Stimulated activated CD8-positive, alpha-beta memory T cell treated with anti-CD3 and anti-CD28 coated beads, Interleukin-2, amount 100 ng/mL, for 1 hour (primary cell): ENCODE measurements at places on chromosomes 2 and 18.

- DNase-seq: no peak
Observed at GRCh38 chr2:19775838-19776237, 125.9 kb downstream of the TTC32 start.

DNA sequence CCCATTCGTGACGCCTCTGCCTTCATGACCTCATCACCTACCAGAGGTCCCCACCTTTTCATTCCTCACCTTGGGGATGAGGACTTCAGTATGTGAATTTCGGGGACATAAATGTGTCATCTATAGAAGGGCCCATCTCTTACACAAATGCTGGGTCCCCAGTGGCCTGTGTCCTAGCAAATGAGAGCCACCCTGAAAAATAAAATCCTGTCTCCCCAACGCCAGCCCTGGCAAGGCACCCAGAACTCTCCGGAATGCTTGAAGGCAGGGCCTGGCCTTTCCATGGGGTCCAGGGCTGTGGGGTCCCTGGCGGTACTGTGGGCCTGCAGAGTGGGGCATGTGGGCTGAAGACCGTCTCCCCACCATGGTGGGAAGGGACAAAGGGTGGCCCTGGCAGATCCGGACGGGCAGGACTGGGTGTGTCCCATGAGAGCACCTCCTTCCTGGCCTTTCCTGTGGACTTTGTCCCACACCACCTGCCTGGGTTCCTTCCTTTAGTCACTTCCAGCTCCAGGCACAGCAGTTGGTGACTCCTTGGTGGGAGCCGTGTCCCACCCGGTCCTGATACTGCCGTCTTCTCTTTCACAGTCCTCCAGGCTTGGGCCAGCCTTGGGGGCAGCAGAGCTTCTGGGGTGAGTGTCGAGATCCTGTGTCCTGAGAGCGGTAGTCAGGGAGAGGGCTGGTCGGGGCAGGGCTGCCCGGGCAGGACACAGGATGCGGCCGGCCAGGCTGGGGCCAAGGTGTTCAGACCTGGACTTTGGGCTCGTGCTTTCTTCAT is 18.6 kb downstream of the CAPN10 start:
- no peak for DNase-seq

GRCh38 chr2:139514951-139515350 is 734.8 kb upstream of the NXPH2 start:
- DNase-seq: no peak

DNA sequence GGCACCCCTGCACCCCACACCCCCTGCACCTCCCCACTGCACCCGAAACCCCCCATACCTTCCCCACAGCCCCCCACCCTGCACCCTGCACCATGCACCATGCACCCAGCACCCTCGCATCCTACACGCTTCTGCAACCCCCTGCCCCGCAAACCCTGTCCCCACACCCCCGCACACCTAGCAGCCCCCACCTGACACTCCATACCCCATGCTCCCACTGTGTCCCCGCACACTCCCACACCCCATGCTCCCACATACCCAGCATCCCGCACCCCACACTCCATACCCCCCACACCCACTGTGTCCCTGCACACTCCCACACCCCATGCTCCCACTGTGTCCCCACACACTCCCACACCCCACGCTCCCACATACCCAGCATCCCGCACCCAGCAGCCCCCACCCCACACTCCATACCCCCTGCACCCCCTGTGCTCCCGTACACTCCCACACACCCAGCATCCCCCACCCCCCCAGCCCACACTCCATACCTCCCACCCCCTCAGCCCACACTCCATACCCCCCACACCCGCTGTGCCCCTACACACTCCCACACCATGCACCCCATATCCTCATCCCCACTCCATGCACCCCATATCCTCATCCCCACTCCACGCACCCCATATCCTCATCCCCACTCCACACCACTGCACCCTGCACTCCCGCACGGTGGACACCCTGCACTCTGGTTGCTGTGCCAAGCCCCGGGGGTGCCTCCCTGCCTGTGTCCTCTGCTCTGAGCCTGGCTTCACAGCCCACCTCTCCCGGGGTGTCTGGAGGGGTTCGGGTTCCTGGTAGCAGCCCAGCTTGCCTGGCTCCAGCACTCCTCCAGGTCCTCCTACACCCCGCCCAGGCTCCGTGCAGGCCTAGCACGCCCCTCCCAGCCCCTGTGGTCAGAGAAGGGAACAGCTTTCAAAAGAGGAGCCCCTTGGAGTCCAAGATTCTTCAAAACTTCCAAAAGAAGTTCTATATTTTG is 93.9 kb upstream of the CTDP1 start:
- no peak for DNase-seq

DNA sequence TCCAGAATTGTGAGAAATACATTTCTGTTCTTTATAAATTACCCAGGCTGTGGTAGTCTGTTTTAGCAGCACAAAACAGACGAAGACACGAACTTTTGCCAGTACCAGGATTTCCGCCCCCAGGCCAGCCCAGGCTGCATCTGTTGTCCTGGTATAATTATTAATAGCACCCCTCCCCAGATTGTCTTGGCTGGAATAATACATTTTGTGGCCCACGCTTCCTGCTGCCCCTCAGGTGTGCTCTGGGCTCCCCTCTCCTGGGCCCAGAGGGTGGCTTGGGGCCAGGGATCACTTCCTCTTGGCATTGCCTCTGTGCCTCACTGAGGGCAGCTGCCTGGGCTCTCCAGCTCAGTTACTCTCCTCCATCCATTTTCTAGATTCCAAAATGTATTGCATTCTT is 102.1 kb upstream of the HS6ST1 start:
- no peak for DNase-seq
